ENCODE measurements at places on chromosomes 6 and 20.

DNA sequence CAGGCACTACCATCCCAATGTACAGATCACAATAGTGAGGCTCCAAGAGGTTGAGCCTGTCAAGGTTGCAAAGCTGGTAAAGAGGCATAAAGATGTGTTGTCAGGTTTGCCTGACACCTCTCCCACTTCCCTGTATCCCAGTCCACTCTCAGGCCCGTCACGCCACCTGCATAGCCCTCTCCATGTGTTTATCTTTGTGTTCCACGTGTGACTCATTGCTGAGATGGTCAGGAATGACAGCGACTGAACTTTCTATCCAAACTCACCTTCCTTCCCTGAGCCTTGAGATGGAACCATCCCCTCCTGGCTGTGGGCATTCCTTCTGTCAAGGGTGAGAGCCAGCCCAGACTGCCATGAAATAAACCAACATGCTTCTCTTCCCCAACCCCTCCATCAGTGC lies 578.3 kb downstream of the PTPRT start:
- DNase-seq = no peak

DNA sequence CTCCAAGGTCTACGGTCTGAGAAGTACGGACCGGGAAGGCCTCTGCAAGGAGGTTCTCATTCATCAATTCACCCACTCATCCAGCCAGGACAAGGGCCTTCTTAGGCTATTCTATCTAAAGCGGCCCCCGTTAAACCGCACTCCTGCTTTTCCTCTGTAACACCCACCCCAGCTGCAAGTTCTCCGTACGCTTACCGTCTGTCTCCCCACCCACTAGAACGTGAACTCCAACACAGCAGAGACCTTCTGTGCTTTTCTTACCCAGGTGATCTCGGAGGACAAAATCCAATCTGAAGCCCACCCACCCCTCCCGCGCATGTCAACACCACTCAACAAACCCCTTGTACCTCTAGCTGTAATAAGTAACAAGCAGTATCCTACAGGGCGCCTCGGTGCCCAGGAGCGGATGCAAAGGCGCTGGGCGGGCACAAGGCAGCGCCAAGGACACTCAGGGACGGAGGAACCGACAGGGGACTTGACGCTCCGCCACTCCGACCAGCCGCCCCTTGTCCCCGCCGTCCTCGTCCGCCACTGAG lies 351 bp downstream of the AURKA start:
- DNase-seq = no peak

DNA sequence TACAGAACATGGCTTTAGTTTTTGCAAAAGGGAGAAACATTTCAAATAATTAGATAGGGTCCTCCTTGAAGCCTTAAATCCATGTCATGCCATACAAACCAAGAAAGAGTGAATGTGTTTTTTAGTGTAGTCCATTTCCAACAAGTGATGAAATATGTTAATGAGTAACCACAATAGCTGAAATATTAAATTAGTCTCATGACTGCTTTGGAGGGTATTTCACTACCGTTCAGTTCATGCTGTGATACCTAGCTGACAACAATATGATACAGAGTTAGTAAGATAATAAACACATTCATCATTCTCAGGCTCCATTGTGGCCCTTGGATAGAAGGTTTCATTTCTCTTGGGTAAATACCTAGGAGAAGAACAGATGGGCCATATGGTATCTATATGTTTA lies 5.8 kb upstream of the ID4 start:
- no peak for DNase-seq

DNA sequence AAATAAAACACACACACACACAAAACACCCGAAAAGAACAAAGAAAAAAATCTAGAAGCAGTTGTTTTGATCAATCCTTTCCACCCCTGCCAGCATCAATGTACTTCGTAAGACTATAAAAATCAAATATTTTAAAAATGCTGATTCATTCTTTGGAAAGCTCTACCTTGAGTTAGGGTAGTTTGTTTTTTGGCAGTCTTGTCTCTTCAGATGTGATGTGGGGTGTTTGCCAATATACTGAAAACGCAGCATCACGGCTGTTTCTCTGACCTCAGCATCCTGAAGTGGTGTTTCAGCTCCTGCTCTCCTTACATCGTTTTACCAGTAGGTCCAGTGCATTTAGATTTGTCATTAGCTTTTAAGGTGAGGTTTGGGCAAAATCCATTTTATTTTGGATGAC lies 526.0 kb downstream of the UTRN start:
- peak; percentile 4 for DNase-seq

DNA sequence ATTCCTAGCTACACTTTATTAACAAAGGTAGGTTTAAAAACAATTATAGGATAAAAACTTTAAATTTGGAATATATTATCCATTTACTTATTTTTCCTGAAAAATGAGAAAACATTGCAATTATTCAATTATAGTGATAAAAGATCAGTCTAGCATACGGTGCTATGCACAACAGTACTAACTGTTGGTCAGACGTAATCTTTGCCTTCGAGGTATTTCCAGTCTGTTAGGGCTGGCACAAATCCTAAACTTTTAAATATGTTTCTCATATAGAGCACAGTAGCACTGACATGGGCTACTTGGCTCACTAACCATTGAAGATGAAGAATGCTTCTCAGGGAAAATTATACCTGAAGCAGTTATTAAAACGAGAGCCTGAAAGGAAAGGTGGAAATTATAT lies 214.8 kb downstream of the PRKN start:
- no peak for DNase-seq

- DNase-seq = no peak
These were observed 70.8 kb upstream of the FOXC1 start for GRCh38 chr6:1538810-1539478.

DNA sequence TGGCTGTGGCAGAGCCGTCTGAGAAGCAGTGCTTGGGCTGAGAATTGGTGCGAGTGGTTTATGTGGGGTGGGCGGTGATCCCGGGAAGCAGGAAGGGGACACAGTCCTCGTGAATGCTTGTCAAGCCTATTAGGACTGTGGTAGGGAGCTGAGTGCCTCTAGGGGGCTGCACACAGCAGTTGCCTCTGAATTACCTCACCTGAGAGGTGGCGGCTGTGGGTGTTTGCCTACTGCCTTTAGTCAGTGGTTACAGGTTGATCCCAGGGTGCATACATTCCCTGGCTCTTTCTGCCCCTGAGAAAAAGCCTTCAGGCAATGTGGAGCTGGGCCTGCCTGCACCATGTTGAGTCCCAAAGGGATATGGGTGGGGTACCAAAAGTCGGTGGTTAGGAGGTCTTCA lies 5.2 kb downstream of the AP5S1 start:
- no peak for DNase-seq

DNA sequence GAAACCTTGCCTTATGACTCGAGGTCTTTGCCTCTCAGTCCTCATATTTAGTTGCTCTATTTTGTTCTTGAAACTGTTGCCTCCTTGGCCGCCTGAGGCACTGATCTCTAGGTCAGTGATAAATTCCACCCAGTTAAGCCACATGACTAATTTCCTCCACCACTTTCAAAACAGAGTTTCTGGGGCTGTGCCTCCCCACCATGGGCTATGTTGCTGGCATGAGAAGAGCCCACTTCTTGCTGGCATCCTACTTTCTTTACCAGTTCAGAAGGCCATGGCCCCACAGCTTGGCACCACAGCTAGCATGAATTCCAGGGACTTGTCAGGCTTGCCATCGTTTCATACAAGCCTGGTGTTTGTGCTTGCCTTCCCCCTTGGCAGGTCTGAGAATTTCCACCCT lies 361.4 kb upstream of the JAG1 start:
- DNase-seq = no peak

- no peak for DNase-seq
These were observed 34.3 kb downstream of the FLRT3 start for GRCh38 chr20:14303106-14303505.
